ENCODE measurements at places on chromosomes 2 and 18.

- no peak for DNase-seq
Measured at GRCh38 chr2:11008773-11009172, 97.0 kb downstream of the KCNF1 start.

DNA sequence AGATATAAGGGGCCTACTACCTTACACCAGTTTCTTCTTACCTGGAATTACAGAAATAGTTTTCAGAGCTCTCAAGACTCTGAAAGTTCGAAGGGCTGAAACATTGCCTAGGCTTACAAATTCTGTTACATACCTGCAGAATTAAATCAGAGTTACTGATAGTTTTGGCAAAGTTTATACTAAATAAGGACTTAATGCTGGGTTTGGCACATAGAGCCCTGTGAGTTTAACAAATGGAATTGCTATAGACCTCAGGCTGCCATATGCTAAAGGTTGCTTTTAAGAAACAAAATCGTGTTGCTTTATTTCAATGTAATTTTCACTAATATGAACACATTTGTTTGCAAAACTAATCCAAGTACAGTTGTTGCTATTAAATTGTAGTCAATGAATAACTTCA, 40.1 kb downstream of the SCN3A start:
- DNase-seq, result no peak

- no peak for DNase-seq
Measured at GRCh38 chr2:210663631-210664089, 107.3 kb downstream of the CPS1 start.

GRCh38 chr2:157940024-157940423, 63.9 kb upstream of the ACVR1 start:
- no peak for DNase-seq

DNA sequence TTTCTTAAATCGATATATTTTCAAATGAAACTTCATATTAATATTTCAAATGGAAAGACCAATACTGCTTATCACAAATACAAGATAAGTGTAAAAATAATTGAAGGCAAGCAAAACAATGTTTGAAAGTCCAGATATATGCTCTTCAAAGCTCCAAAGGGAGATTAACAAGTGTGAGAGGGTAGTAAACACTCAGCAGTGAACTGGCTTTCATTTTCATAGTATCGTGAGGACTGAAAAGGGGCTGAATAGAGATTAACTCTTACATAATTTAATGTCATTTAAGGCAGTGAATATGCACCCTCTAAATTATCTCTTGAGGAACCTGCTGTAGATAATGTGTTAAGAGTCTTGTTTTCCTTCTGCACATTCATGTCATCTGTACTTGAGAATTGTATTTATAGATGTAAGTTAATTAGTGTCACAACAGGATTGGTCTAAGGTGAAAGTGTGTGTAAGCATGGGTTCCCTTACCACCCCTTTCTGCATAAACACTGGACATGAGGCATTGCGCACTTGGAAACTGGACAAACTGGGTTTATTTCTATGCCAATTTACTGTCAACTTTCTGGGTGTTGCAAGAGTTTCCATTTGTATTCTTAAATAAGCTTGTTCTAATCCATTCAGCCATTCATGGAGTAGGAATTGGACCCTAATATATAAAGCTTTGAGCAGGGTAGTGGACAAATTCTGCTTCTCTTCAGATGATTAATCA, 76.7 kb upstream of the SESTD1 start:
- no peak for DNase-seq

DNA sequence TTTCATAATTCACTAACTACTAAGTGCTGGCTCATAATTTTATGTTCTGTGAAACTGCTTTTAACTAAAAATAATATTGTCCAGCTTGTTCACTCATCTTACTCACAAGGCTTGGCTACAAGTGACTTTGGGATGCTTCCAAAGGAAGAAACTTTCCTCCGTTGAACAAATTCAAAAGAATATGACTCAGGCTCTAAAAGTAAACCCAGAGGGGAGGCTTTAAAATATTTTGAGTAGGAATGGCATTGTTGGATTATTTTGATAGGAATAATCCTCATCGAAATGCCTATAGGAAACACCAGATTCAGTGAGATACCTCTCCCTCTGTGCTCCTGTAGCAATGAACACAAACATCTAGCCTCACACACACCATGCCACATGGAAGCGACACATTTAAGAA, 25.2 kb upstream of the TLK1 start:
- no peak for DNase-seq
